ENCODE measurements at places on chromosomes 2 and 18. TPM values are rescaled to one million over a fixed set of nuclear protein-coding genes. Genes with fewer than 3 reads are reported as not detected.

DNA sequence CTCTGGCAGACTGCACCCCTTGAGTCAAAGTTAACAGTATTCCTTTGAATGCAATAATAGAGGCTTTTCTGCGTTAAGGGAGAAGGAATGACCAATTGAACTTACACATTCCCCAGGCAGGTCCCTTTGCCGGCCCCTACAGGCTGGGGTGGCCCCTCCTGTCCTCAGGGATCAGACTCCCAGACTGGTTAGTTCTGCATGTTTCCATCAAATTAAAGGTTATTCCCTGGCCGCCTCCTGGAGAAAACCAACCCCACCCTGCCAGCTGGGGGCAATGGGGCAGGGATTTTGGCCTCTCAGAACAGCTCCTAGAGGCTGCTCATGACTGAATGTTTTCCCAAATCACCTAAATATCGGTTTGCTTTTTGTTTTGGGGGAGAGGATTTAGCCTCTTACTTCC, 199.6 kb downstream of the MGAT5 start:
- DNase-seq = no peak

GRCh38 chr2:197164141-197164754, 146.3 kb downstream of the ANKRD44 start:
- DNase-seq = peak; percentile 61

The VWA3B gene
- not detected for total RNA-seq

DNA sequence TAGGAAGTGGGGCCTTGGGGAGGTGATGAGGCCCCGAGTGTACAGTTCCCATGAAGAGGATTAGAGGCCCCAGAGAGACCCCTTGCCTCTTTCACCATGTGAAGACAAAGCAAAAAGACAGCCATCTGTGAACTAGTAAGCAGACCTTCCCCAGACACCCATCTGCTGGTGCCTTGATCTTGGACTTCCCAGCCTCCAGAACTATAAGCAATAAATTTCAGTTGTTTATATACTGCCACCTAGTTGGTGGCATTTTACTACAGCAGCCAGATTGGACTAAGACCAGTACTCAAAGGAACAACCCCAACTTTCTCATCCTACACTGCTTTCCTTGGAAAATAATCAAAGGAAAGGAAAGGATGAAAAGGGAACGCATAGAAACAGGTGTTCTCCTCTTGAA, 27.9 kb upstream of the CREG2 start:
- DNase-seq = no peak

DNA sequence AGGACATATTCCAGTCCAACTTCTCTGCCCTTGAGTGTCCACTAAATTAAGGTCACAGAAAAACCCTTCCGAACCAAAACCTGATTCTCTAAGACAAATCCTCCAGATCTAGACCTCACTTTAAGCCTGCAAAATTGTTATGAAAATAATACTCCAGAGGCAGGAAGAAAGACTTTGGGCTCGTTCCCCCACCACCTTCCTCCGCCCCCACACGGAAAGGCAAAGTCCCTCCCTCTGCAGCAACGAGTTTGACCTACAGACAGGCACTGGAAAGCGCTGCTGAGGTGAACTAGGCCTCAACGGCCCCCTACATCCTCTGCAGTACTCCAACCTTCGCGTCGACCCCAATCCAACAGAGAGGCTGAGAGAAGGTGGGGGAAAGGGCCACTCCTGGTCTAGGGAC, 808 bp downstream of the ATP5MC3 start:
- peak; percentile 30 for DNase-seq

- DNase-seq = no peak
These were observed 1211.9 kb downstream of the DPP10 start for GRCh38 chr2:115654362-115654761.

The DNAH6 gene
- 0.86 TPM for total RNA-seq

GRCh38 chr2:111194835-111195621, 74.3 kb downstream of the BCL2L11 start:
- no peak for DNase-seq
